ENCODE measurements at places on chromosomes 4 and X.

GRCh38 chr4:80073473-80074008, 512 bp upstream of the ANTXR2 start:
- no peak for DNase-seq

GRCh38 chr4:7770224-7771050, 169.2 kb downstream of the AFAP1 start:
- no peak for DNase-seq

GRCh38 chr4:35643661-35644060, 600.7 kb downstream of the ARAP2 start:
- no peak for DNase-seq

GRCh38 chr4:146330392-146330791, 116.1 kb downstream of the REELD1 start:
- DNase-seq, result no peak

- no peak for DNase-seq
These were observed 958.3 kb upstream of the ADGRL3 start for GRCh38 chr4:60241866-60242265.

Measured in HFF-Myc (cell line).